ENCODE measurements at places on chromosomes 6 and 20. TPM values are rescaled to one million over a fixed set of nuclear protein-coding genes. Genes with fewer than 3 reads are reported as not detected.

Gene CRYBG1
- total RNA-seq, result 1.6 TPM

Gene RUNX2
- 0.24 TPM for total RNA-seq

Gene PRICKLE4
- 4.0 TPM for total RNA-seq

Gene MYT1
- 0.40 TPM for total RNA-seq

Gene MOG
- total RNA-seq, result 10.3 TPM

Gene ZNF391
- 0.51 TPM for total RNA-seq

Gene NR2E1
- not detected for total RNA-seq

Gene SLC22A3
- 1.2 TPM for total RNA-seq
